Activated CD4-positive, CD25-positive, alpha-beta regulatory T cell (primary cell): ENCODE measurements at places on chromosomes 12 and 14.

- no peak for DNase-seq
Measured at GRCh38 chr12:125773033-125773640, 707.9 kb downstream of the AACS start.

DNA sequence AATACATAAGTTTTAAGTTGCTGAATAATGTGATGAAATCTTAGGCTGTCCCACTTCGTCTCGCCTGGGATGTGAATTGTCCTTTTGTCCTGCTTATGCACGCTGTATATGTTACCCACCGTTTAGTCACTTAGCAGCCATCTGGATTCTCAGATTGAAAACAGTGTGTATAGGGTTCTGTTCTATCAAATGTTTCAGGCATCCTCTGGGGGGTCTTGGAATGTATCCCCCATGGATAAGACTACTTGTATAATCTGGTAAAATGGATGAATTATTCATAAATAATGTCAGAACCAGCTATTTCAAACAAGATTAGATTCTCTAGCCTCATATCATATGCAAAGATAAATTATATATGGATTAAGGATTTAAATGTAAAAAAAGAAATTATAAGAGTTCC lies 29.4 kb downstream of the NOPCHAP1 start:
- DNase-seq: no peak

- no peak for DNase-seq
Measured at GRCh38 chr12:5522432-5523335, 90.8 kb downstream of the NTF3 start.

- DNase-seq: no peak
Measured at GRCh38 chr12:98317939-98318899, 197.2 kb upstream of the TMPO start.

- DNase-seq: no peak
Measured at GRCh38 chr12:18861287-18861858, 123.5 kb downstream of the CAPZA3 start.

DNA sequence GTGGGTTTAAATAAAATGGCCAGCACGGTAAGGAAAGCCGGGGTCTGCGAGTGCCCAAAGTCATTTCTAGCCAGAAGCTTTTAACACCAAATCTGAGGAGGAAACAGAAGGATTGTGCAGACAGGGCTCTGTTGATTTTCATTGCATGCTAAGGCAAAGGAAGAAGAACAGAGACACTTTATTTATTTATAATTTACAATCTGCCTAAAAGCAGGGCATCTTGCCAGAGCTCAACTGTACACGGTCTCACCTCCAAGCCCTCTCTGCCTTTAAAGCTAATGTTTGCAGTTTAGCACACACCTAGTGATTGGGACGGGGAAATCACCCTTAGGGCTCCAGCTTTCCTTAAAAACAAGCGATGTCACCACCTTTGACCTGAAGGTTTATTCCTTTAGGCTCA lies 4.0 kb downstream of the KCNA5 start:
- DNase-seq: no peak

DNA sequence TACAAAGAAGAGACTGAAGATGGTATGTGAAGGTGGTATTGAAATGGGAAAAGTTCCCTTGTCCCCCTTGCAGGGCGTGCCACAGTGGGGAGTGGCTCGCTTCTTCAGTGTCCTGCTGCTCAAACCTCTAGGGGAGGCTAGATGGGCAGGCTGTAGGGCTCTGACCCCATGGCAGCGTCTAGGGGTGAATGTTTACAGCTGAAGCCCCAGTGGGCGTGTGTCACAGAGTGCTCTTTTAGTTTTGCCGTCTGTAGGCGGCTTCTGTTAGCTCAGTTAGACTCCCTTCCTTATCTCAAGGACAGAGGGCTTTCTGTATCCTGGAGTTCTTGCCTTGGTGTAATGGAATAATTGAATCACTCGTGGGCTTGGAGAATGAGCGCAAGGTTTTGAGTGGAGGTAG lies 266.2 kb downstream of the RAD51B start:
- DNase-seq: no peak
